ENCODE measurements at places on chromosomes 3 and 15.

GRCh38 chr15:67918205-67918861, 78.5 kb upstream of the RNU6-1 start:
- no peak for DNase-seq

DNA sequence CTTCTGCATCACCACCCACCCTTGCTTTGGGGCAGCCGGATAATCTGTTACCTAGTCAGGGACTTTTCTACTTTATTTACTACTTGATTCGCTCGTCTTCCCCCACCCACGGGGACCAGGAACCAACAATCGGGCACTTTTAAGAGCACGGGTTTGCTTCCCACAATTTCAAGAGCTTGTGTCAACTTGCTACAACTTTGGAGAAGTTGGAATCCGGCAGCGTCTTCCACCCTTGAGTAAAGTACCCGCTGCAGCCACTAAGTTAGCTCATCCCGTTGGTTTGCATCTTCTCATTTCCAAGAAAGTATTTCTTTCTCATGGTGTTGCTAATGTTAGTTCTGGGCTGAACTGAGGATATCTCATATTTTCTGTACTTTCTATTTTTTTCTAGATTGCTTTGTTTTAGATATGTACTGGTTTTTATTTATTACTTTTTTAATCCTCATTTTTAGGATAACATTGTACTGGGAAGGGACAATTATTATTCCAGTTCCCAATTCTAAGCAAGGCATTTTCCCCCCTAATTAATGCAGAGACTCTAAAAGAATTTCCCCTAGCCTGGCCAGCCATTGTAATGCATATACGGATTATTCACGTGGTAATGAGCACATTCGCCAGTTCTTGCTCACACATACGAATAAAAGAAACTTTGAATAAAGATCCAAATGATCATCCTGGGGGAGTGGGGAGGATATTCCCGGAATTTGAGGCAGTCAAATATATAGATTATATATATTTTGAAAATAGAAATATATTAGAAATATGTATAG, 4.0 kb downstream of the SOX2 start:
- no peak for DNase-seq

DNA sequence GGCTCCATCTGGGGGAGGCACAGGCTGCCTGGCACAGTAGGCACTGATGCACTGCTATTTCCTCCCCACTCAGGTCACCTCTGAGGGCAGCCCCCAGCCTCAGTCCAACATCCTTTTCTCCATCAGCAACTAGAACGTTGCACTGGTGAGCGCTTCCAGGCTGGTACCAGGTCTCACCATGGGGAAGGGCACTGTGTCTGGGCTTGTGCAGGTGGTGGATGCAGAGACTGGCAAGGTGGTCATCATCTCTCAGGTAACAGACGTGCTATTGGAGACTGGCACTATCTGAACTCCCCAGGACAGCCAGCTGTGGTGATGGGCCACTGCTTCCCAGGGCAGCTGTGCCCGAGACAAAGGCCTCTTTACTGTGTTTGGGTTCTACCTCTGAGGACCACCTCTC, 8.3 kb upstream of the TXNRD3 start:
- DNase-seq, result no peak

DNA sequence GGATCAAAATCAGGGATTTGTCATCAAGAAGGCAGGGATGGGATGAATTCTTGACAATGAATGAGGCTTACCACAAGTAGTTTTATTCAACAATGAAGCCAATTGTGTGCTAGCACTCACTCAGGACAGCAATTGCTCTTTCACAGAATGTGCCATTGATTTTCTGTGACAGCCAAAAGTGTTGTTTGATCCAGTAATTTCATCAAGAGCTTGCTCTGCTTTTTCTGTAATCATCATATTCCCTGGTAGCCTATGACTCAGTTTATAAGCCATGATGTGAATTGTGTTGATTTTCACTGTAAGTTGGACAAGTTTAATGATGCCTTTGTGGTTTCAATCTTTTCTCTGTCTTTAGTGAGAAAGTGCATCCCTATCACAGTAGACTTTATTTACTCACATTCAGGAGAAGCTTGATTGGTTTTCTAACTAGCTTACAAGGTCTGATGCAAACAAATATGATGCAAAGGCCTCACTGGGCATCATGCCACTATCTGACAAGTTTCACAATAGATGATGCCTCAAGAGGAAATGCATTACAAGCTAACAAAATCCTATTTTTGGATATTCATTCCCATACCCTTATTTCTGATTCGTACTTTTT, 13.6 kb upstream of the CSRNP1 start:
- no peak for DNase-seq

DNA sequence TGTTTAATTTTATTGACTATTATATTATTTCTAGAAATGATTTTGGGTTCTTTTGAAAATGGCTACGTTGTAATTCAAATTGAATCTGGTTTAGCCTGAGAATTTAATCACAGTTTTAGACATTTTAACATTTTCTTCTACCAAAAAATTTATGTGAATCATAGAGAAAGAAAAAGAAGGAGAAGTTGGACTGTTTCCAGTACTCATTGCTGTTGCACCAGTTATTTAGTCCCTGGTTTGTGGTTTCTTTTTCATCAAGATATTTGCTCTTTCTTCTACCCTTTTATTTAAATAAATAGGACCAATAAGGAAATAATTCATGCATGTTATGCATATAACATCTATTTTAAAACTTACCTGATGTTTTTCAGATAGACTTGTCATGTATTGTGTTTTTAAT, 1337.1 kb downstream of the ROBO1 start:
- no peak for DNase-seq

GRCh38 chr3:11386465-11387113, 114.4 kb downstream of the ATG7 start:
- no peak for DNase-seq

- DNase-seq, result no peak
These were observed 658.0 kb upstream of the DPPA4 start for GRCh38 chr3:109995377-109995776.

GRCh38 chr3:123595396-123596180, 10.7 kb upstream of the HACD2 start:
- no peak for DNase-seq

DNA sequence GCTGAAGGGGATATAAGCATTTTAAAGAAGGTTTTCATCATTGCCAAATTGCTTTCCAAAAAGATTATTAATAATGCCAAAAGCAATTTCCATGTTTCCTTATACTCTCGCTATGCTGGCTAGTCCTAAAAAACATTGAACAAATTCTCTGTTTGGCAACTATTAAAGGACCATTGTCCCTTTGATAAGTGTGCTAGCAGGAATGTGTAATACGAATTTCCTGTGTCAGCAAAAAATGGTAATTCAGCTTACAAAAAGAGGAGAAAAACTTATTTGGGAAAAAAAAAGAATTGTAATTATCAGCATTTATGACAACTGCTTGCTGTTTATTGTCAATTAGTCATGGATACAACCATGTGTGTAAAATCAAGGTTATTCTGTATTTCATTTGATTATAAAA, 138.6 kb downstream of the TBL1XR1 start:
- DNase-seq, result no peak

DNA sequence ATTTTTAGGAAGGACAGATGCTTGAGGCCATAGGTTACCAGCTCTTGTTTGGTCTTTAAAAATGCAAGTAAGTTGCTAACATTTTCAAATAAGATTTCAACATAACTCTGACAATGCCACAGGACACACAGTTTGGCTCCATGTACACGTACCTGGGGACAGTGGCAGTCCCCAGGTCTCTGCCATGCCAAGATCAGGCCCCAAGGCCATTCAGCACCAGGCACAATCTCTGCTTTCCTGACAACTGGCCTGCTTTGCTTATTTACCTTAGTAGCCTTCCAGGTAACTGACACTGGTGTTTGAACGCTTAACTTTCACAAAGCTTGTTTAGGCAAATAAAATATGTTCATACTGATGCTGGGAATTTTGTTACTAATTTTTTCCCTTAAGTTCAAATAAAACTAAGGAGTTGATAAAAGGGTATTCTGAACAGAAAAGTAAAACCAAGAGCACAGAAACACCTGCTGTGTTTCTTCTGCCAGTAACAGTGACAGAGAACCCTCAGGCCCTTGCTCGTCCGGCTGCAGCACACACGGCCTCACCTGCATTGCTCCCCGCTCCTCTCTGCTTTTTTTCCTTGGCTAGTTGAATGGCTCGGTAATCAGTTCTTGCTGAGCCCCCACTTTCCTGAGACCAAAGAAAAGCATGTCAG, 16.5 kb downstream of the ZXDC start:
- no peak for DNase-seq

- no peak for DNase-seq
These were observed 697.7 kb downstream of the TUSC7 start for GRCh38 chr3:117407317-117407716.

GRCh38 chr15:77143616-77144015, 72.7 kb upstream of the TSPAN3 start:
- DNase-seq, result no peak

- no peak for DNase-seq
These were observed 179.1 kb downstream of the AKAP13 start for GRCh38 chr15:85559530-85559929.

DNA sequence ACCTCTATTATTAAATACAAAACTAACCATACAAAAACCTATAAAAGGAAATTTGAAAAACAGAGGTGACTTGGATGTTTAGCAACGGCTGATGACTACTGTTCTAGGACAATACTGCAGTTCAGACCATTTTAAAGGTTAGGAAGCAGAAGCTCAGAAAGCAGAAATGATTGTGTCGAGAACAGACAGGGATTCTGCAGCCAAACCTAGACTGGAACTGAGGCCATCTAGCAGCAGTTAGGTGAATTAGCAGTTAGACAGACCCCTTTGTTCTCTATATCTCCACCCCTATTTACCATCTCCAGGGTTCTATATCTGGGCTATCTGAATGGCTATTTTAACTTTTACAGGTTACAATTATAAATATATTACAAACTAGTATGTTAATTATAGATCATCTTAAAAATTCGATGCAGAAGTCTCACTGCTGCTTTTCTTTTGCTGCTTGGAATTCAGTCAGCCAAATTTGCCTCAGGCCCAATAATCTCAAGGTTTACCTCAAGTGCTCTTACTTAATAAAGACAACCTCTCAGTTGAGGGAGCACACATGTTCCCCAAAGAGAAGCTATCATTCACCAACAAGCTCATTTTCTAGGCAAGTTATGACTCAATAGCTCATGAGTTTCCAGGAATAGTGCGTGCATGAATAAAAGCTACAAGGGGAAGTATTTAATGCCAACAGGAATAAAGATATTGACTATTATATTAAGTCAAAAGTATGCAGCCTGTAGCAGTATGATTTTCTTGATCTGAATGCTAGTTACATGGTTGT, 9.3 kb upstream of the IL1RAP start:
- DNase-seq, result no peak

DNA sequence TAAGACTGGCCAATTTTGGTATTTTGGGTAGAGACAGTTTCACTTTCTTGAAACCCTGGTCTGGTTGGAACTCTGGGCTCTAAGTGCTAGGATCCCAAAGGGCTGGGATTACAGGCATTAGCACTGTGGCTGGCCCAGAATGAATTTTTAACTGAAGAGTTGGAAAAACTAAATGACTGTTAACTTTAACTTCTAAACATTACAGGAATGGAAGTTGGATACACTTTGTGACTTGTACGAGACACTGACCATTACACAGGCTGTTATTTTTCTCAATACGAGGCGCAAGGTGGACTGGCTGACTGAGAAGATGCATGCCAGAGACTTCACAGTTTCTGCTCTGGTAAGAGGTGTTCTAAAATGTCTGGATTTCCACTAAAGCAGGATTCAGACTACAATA, 3.5 kb downstream of the EIF4A2 start:
- DNase-seq, result no peak

DNA sequence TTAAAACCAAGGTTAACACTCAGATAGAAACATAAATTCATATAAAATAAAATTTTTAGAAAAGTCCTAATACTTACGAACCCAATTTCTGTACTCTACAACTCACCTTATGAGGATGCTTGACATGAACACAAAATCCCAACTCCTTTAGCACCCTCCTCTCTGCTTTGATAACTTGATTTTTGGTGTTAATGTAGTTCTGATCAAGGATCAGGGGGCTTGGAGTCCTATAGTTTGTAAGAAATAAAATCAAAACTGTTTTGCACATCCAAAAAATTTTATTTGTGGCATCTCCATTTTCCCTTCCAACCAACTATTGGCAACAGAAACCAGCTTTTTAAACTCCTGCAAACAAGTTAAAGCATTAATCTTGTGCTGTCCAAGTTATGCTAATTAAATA, 7.0 kb downstream of the CCNL1 start:
- DNase-seq, result no peak

Data from activated CD4-positive, alpha-beta T cell treated with anti-CD3 and anti-CD28 coated beads for 48 hours (primary cell).